ENCODE measurements at places on chromosomes 1 and 21.
A peak's percentile ranks its signal among the peaks of the same experiment; 100 is the strongest.

DNA sequence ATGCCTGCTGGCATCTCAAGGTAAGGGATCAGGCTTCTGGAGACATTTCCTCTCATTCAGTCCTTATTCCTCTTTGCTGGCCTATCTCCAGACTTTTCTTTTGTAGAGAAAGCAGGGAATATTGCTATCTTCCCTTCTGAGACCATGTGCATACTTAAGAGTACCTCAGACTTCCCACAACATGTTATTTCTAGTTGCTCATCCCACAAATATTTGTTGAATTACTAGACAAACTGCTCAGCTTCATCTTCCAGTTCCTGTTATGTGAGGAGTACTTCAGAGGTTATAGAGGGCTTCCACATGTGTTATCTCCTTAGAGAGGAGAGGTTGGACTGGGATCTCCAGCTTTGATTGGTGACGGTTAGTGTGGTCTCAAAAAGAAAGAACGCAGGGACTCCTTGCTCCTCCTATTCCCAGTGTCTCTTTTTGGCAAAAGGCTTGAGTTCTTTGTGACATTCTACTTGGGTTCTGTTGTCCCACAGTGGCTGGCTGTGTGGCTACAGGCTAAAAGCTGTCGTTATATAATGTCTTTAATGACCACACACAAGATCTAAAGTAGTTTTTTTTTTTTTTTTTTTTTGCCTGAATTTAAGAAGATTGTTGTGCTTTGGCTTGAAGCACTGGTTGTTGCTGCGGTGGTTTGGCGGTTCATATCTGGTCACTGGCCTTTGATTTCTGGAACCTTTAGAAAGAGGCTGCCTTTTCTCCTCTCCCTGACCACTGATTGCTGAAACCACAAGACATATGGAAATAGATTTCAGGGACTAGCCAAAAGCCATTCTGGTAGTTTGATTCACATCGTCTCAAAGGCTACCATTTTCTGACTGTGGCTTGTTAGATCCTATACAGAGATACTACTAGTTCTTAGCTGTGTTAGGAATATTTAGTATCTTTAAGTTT is 78.7 kb downstream of the FGGY start:
- no peak for DNase-seq

- no peak for DNase-seq
Measured at GRCh38 chr1:35229587-35230360, 36.8 kb upstream of the SFPQ start.

DNA sequence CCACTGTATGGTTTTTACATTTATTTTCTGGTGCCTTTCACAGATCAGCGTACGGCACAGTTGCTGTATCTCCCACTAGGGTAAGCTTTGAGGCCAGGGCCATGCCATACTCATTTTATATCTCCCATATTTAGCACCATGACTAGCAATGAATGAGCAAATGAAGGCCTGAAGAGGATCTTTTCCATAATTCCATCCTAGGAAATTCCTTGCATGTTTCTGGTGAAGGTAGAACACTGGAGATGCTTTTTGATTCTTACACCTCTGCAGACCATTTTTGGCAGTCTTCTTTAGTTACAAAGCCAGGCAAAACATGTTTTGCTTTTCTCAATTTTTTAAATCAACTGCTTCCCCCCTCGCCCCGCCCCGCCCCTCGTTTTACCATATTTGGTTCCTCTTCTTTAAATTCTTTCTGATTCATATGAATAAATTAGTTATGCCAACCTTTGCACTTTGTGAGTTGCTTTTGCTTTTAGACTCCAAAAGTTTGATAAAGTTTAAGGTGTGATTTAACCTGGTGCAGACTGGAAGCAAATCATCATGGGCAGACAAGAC is 78.9 kb upstream of the AK4 start:
- peak; percentile 54 for DNase-seq

- no peak for DNase-seq
Measured at GRCh38 chr1:223258751-223259198, 105.2 kb downstream of the SUSD4 start.

DNA sequence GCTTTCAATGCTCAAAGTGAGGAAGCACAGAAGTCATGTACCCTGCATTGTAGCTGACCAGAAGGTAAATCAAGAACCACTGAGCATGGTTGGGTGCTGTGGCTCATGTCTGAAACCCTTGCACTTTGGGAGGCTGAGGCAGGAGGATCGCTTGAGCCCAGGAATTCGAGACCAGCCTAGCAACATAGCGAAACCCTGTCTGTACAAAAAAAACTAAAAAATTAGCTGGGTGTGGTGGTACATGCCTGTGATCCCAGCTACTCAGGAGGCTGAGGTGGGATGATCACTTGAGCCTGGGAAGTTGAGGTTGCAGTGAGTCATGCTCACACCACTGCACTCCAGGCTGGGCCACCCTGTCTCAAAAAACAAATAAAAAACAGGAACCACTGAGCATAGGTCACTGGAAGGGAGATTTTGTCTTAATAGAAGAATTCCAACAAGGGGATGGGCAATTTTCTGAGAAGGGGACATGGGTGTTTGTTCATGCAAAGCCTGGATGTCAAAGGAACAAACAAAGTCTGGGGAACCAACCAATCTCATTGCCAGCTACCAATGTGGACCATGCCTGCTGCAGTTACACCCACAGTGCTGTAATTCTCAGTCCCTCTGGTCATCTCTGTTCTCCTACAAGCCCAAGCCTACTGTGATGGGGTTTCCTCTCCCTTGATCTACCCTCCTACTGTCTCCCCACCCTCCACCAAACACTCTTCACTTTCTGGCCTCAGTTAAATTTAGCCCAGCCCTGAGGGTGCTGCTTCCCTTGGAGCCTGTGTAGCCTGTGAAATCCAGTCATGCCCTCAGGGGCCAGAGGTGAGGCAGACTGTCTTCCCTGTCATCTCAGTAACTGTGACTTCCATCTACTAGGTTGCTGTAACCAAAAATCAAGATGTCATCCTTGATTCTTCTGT is 47.9 kb downstream of the ELF3 start:
- no peak for DNase-seq

- peak; percentile 62 for DNase-seq
Measured at GRCh38 chr1:244319283-244320132, 132.2 kb downstream of the ADSS2 start.

GRCh38 chr1:7089497-7089896 is 304.2 kb downstream of the CAMTA1 start:
- no peak for DNase-seq

DNA sequence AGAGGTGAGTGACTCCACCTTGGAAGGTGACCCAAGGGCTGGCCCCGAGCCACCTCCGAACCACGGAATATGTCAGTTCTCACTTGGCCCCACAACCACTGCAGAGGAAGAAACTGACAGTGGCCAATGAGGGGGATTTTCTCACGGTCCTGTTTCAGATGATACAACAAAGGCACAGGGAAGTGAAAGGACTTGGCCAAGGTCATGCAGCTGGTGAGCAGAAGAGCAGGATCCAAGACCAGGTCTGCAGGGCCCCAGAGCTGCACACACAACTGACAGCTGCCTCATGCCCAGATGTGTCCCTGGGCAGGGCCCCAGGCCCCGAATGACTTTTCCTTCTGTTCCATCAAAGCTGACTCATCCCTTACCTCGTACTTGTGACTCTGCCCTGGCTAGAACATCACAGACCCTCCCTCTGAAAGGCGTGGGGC is 25.8 kb upstream of the EVA1B start:
- no peak for DNase-seq

DNA sequence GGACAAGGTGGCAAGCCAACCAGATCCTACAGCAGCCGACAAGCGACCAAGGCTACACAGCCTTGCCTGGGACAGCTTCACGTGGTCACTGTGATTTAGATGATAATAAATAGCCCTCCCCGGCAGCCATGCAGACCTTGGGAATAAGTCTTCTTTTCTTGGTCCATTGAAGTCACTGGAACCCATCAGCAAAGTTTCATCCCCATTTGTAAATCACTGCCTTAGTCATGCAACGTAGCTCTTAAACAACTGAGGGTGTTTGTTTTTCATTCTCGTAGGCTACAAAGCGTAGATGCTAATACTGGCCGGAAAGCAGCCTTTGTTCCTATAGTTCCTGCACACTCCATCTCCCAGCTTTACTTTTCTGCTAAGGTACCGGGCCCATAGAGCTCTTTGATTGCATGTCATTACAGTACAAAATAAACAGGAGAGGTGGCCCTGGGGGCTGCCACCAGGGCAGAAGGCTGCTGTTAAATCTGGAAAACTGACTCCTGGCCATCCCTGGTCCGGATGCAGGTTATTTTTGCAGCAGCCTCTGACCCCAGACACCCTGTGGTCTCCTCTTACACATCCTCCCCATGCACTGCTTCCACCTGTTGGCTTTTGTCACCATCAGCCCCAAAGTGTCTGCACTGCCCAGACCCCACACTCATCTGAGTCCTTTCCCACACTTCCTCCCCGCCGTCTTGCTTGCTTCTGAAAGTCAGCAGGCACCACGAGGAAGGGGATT is 105.5 kb downstream of the TOMM20 start:
- no peak for DNase-seq

DNA sequence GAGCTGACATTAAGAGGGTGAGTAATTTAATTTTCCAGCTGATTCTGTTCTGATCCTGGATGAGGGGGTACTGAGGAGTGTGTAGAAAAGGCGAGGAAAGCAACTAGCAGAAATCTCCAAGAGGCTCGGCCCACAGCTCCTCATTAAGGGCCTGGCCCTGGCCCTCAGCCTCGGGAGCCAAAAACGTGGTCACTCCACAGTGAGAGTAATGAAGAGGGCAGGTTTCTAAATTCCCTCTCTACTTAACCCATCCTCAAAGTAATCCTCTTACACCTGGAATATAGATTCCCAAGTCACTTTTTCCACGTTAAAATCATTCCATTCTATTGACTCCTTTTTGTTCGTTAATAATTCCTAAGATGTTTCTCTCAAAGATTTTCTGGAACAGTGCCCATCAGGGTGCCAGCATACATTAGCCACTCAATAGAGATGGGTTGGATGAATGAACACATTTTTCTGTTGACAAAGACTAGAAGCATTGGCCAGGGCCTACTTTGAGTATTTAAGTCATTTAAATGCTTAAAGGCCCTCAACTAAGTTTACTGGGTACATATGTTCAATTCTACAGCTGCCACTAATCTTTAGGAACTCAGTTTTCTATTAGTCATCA is 1.1 kb upstream of the COL11A1 start:
- DNase-seq = no peak

DNA sequence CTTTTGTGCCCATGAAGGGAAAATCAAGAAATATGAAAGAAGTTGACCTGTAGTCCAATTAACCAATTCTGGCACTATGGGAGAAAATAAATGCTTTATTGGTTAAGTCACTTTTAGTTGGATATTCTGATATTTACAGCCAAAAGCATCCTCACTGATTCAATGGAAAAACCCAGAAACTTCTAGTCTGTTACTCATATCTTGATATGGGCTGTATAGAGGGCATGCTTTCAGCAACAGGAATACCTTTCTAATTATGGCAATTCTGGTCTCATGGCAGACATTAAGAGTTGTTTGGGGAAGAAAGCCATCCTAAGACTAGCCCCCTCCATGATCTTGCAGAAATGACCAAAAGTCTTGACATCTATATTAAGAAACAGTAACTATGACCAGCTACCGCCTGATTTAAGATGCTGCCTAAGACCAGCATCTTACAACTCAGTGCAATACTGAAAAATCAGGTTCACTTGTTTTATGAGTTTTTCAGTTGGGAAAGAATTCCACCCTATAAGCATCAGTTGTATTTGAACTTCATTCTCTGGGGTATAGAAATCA is 91.5 kb upstream of the VAV3 start:
- DNase-seq = no peak

DNA sequence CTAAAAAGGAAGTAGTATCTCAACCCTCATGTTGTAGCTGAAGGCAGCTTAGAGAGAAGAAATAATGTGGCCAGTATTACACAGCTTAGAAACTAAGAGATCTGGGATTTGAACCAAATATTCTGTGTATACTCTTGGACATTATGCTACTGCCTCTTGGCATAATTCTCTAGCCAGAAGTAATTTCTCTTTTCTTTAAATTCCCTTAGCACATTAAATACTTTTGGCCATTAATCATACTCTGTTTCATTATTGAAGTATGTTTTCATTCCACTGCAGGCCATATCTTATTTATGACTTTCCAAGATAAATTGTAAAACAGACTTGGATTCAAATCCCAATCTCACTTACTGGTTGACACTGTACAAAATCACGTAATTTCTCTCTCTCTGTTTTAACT is 181.3 kb upstream of the SPAG17 start:
- no peak for DNase-seq

- DNase-seq = no peak
Measured at GRCh38 chr1:51840743-51841461, 37.6 kb downstream of the NRDC start.

DNA sequence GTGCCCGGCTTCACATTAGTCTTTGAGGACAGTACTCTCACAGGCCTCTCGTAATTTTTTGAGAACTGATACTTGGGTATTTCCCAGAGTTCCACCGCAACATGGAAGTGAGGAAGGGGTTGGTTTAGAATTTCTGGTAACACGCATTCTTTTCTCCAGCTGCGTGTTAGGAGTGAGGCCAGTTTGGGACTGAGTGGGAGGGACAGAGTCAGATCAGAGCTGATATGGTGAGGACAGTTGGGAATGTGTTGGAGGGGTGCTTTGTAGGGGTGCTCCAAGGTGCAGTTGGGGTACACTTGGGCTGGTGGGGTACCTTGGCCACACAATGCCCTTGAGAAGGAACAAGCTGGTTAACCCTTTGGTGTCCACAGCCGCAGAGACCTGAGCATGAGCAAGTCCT is 6.7 kb downstream of the FBXO6 start:
- DNase-seq = no peak

DNA sequence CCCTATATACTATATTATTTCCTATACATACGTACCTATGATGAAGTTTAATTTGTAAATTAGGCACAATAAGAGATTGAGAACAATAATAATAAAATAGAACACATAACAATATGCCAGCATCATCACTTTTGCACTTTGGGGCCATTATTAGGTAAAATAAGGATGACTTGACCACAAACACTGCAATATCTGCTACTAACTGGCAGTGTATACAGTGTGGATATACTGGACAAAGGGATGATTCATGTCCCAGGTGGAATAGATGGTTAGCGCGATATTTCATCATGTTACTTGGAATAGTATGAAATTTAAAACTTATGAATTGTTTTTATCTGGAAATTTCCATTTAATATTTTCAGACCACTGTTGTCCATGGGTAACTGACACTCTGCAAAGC is 35.4 kb upstream of the TXLNA start:
- no peak for DNase-seq

DNA sequence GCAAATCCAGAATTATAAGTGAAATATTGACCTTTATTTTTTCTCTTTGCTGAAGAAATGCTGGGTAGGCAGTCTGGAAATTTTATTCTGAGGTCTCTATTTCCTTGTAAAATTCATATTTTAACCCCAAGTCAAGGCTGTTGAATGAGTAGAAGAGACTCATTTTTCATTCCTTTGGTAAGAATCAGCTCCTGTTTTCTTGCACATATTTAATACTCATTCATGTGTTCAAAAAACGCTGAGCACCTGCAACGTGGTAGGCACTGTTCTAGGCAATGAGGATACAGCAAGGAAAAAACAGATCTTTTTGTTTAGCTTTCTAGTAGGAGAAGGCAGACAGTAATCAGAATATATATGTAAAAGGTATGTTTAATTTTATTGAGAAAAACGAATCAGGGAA is 1.5 kb downstream of the PRKAA2 start:
- DNase-seq = no peak

GRCh38 chr21:18524097-18524880 is 120.7 kb upstream of the TMPRSS15 start:
- DNase-seq = no peak

All from CD4-positive, alpha-beta T cell treated with Interferon alpha-2 for 1 hour (primary cell).